ENCODE measurements at places on chromosomes 6 and 20.

DNA sequence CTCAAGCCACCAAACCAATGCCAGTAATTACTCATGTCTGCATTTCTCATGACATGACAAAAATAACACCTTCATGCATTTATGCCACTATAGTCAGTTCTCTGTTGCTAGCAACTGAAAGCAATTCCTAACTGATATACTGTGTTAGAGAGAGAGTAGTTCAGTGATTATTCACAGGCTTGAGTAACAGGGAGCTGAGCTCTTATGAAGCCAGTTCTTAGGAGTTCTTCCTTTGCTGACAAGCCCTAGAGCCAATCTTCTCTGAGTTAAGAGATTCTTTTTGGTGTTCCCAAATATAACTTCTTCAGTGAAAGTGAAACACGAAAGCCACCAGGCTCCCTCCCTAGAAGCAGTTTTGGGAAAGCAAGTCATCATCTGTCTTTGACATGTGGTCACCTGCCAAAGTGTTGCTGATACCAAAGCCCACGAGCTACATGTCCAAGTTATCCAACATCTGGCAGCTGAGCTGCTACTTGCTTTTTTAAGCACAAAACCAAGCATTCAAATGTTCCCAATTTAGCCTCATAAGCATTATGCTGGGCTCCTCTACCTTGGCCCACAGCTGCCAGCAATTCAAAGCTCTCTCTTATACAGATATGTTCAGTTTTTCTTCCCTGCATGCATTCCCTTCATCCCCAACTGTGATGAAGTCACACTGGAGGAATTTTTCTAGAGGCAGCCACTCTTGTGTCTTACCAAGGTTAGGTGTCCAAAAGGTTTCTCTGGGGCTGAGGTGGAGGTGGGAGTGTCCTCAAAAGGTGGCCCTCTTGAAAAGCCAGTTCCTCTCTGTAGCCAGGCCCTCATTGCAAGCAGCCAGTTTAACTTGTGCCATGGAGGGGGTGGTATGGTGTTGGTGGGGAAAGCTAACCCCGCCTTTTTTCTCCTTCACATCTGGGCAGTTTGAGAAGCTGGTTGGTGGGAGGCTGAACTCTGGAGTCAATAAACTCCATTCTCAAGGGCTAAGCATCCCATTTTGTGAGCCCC lies 92.7 kb upstream of the ARMC2 start:
- DNase-seq: no peak

DNA sequence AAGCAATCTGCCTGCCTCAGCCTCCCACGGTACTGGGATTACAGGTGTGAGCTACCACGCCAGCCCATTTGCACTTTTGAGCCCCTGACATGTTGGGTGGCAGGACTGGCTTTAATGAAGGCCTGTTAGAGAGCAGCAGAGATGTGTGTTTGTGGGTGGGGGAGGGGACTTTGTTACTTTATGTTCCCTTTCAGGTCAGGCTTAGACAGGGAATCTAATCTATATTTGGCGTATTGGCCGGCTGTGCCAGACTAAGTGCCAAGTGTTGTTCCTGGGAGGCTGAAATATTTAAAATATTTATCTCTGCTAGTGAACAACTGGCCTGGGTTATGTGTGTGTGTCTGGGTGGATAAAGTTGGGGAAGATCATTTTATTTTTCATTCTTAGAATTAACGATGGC lies 6.1 kb downstream of the GMPR start:
- no peak for DNase-seq

GRCh38 chr6:35070111-35070510 lies 71.0 kb downstream of the TCP11 start:
- no peak for DNase-seq

GRCh38 chr20:17995967-17996819 lies 27.4 kb downstream of the MGME1 start:
- DNase-seq: peak; percentile 6

DNA sequence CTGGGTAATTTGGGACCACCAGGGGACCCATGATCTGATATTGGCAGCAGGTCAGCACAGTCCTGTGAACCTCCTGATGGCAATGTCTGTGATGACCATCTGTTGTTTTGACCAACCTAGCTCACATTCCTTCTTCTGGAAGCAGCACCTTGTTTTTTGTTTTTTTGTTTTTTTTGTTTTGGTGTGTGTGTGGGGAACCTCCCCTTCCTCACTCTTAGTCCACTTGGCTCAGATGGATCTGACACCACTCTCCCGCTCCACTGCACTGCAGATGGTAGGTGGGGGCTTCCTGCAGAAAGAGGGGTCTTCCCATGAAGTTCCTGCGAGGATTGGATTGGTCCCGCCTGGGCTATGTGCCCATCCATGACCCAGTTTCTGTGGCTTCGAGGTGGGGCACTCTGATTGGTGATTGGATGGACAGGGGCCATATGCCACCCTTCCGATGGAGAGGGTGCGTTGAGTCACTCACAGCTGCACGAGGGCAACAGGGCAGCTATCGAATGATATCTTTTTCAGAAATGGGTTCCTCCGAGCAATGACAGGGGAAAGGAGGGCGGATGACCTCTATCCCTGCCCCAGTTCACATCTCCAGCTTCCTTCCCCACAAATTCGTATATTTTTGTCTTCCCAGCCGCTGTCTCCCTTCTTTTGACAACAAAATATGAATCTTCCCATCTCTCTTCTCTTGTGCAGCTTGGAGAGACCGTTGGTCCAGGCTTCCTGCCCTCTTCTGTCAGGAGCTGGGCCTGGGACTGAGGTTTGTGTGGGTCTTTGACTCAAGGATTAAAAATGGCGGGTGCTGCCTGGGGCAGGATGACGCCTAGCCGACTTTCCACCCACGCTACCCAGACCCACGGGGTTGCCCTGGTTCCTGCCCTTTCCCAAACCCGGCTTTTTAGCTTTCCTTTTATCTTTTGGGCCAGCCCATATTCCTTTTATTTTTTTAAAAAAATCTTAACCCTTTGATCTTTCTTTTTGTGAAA lies 132.1 kb upstream of the KCNG1 start:
- DNase-seq: no peak

- DNase-seq: no peak
Observed at GRCh38 chr6:118319416-118319815, 228.7 kb upstream of the PLN start.
